ENCODE measurements at places on chromosomes 3 and 15. TPM values are rescaled to one million over a fixed set of nuclear protein-coding genes. Genes with fewer than 3 reads are reported as not detected.

- no peaks in the 10 kb centered on the region for H3K27me3 ChIP-seq
- no peaks in the 10 kb centered on the region for H3K4me1 ChIP-seq
- H3K4me3 ChIP-seq, result no peak overlapping the region
- no peak overlapping the region for H3K27ac ChIP-seq
- DNase-seq, result no peak
Observed at GRCh38 chr15:61841466-61841865, 218.8 kb downstream of the VPS13C start.

- peaks cover 4% of the 10 kb centered on the region for H3K27me3 ChIP-seq
- no peaks in the 10 kb centered on the region for H3K36me3 ChIP-seq
- H3K4me3 ChIP-seq, result no peak overlapping the region
- peaks cover 5% of the 10 kb centered on the region for H3K4me1 ChIP-seq
- no peak overlapping the region for H3K27ac ChIP-seq
- no peak for DNase-seq
Observed at GRCh38 chr3:127835993-127836882, 13.9 kb upstream of the MGLL start.

GRCh38 chr3:27031476-27031875 is 337.7 kb downstream of the NEK10 start:
- H3K36me3 ChIP-seq, result no peaks in the 10 kb centered on the region
- H3K27ac ChIP-seq, result no peak overlapping the region
- no peak for DNase-seq
- no peak overlapping the region for H3K4me3 ChIP-seq

- no peak overlapping the region for H3K27ac ChIP-seq
- no peaks in the 10 kb centered on the region for H3K4me1 ChIP-seq
- no peaks in the 10 kb centered on the region for H3K36me3 ChIP-seq
- H3K27me3 ChIP-seq, result no peaks in the 10 kb centered on the region
- no peak overlapping the region for H3K4me3 ChIP-seq
- DNase-seq, result no peak
Observed at GRCh38 chr3:118966700-118967099, 67.9 kb downstream of the IGSF11 start.

Gene AMIGO3
- polyA plus RNA-seq, result 0.02 TPM

Gene KLHL40
- polyA plus RNA-seq, result not detected

Gene GHSR
- polyA plus RNA-seq, result not detected

Gene TMA7
- polyA plus RNA-seq, result 190 TPM

Gene SCN5A
- polyA plus RNA-seq, result 0.24 TPM
